ENCODE measurements at places on chromosomes 5 and 9.
A peak's percentile ranks its signal among the peaks of the same experiment; 100 is the strongest.

- no peak for DNase-seq
Measured at GRCh38 chr5:176944268-176944667, 45.1 kb upstream of the HK3 start.

DNA sequence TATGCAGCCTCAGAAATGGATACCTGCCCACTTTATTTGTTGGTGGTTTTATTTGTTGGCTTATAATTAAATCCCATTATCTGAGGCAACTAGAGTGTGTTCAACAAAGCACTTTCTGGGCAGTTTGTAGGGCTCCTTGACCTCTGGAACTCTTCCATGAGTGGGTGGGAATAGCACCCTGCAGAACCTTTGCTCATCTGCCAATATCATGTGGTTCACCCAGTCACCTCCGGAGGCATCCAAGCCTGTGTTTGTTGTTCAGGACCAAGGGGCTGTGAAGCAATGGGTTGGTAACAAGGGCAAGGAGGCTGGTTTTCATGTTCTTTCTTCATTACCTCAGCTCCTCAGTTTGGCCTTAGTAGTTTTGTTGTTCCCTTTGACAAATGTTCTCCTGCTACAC, 314.0 kb downstream of the NDUFS4 start:
- DNase-seq, result peak; percentile 38

DNA sequence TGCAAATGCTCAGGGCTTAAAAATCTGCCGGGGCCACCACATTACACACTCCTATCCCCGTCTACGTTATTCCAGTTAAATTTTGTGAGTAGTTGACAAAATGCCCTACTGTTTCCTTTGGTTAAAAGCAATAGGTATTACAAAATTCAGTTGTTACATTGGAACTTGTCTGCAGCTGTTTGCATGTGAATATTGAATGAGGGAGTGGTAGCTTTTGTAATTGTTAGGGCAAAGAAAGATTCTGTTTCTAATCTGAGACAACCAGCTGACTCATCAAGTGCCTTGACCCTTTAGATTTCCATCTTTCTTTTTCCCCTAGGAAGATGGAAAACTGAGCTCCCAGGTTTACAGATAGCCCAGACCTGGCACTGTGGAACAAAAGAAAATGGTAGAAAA, 30.2 kb downstream of the MAML1 start:
- no peak for DNase-seq

DNA sequence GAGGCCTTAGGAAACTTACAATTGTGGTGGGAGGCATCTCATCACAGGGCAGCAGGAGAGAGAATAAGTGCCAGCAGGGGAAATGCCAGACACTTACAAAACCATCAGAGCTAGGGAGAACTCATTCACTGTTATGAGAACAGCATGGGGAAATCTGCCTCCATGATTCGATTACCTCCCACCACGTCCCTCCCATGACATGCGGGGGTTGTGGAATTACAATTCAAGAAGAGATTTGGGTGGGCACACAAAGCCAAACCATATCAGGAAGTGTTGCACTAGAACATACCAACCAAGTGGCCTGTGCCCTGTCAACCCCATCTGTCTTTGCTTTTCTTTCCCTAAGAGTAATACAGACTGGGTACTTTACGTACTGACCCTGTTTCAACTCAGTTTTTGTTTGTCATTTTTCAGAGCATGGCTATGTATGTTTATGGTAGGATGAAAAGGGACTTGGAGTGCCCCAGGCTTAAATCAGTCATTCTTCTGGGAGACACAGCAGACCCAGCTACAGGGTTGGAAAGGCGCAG, 58.3 kb upstream of the TGFBR1 start:
- DNase-seq, result peak; percentile 79

DNA sequence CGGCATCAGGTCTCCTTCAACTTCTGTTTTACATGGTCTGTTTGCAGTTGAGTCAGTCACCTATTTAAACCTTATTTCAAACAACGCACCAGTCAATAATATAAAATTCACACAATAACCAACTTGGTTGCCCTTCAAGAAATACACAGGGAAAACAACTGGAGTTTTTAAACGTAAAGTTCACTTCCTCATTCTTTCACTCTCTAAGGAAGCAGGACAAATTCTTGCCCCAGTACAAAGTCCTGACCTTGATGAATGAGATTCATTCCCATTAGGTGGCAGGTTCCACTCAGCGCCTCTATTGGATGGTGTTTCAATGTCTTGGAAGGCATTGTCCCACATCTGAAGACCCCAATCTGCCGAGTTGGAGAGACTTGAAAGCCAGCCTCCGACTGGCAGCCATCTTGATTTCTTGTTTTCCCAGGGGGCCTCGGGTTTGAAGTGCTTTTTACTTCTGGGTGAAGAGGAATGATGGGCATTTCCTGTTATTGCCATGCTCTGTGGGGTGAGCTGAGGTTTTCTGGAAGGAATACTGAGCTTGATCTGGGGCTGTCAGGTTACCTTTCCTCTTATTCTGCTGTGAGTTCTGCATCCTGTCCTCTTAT, 105.0 kb downstream of the ACER2 start:
- no peak for DNase-seq

- DNase-seq, result no peak
Measured at GRCh38 chr9:76793784-76794431, 29.7 kb downstream of the PCA3 start.

DNA sequence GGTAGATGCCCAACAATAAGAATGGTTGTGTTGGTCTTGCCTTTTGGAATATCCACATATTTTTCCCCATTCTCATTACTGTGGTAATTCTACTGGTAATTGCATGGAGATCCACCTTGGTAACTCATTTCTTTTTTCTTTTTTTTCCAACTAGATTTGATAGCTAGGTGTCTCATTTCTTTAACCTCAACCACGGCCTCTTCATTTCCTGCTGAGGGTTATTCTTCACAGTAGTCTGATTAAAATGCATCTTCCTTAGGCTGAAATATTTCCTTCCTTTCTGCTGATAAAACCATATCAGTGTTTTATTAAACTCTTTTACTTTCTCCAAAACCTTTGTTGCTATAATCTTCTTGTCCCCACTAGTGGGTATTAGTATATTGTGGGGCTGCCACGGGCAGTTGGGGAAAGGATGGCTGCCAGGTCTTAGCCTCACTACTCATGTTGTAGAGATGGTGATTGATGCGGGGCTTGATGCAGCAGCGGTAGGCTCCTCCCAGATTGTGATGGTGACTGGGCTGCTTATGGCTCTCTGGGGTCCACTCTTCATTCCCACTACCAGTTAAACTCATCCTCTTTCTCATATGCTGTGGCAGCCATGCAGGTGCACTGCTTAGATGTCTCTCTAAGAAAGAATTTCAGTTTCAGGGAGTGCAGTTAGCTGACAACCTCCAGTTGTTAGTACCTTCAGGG, 35.9 kb downstream of the KIF2A start:
- no peak for DNase-seq

DNA sequence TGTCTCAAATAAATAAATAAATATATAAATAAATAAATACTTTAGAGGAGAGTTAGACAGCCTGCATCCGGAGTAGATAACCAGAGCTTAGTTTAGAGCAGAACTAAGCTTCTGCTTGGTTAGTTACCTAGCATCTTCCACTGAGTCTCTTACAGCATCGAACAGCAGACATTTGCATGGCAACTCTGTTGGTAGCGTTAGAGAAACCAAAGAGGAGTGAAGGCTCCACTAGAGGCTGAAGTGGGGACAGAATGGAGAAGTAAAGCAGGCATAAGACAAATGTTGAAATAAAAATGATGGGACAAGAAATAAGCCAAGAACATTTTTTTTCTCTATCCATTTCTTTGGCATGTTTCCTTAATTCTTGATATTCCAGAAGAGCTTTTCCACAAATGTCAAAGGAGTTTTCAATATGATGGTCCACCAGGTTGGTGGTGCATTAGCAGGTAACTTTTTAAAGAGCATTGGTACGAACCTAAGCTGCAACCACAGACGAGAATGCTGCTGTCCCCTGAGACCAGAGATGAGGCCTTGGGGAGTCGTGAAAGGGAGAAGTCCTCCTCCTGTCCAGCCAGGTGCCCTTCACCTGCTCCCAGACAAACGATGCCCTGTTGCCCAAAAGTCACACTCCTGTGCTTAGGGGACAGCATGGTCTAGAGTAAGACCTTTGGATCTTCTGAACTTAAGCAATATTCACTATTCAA, 438.3 kb downstream of the DIRAS2 start:
- no peak for DNase-seq

DNA sequence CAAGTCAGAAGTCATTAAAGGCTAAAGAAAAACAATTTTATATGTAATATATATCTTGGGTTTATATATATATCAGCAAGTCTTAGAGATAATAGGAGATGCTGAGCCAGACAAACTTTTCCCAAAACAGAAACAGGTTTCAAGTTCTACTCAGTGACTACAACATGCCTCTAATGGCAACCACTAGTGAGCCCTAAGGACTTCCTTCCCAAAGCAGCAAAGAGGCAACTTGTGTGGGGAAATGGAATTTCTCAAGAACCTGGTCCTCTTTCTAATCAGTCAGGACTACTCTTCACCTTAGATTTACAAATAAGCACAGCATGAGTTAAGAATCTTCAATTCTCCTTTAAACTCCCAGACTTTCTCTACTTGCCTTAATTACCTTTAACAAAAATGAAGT, 17.6 kb downstream of the RNF38 start:
- peak; percentile 49 for DNase-seq

- DNase-seq, result peak; percentile 42
Measured at GRCh38 chr5:132098151-132098594, 24.6 kb downstream of the CSF2 start.

DNA sequence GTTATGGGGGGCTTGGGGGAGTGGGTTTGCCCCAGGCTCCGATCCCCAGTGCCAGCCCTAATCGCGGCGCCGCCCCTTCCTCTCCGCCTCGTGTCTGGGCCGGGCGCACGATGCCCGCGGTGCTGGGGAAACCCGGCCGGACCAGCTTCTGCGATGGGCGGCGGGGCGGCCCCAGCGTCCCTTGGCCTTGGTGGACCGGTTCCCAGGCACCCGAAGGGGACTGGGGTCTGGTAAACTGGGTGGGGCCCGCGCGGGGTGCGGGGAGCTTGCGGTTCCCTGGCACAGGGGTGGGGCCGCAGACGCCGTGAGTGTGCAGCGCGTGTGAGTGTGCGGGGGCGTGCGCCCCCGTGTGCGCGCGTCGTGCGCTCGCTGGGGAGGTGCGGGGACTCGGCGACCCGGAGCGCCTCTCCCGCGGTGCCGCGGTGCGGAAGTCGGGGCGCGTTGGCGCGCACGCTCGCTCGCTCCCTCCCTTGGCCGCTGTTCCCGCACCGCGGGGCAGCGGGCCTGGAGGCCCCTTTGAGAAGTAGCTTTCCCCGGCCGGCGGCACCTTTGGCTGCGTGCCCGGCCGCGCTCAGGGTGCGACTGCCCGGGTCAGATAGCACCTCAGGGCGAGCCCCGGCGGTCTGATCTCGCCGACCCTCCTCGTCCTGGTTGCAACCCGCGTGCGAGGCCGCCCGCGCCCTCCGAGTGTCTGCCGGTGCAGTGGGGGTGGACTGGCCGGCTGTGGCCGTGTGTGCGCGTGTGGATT, 568 bp downstream of the MACIR start:
- peak; percentile 35 for DNase-seq

- peak; percentile 78 for DNase-seq
Measured at GRCh38 chr9:112496074-112496722, 9.6 kb downstream of the KIAA1958 start.

DNA sequence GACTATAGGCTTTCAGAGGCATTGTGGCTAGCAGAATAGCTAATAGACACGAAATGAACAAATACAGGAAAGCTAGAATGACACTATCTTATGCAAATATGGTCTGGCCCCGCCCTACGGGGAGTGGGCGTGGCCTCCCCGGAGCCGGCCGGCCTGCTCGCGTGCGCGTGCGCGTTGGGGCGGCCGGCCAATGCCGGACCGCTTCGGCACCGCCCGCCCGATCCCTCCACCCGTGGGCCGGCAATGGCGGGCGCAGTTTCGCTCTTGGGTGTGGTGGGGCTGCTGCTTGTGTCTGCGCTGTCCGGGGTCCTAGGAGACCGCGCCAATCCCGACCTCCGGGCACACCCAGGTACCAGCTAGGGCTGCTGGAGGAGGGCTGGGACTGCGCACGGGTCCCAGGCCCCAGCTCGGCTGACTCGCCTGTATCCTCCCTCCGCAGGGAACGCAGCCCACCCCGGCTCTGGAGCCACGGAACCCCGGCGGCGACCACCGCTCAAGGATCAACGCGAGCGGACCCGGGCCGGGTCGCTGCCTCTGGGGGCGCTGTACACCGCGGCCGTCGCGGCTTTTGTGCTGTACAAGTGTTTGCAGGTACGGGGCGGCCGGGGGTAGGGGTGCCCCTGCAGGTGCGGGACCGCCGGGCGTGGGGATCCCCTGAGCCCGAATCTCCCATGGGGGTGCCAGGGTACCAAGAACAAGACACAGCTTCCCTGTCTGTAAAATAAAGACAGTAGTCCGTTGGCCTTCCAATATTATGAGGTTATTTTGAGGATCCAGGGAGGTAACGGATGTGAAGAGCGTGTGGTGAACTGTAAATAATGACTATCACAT, at the start of gene CCDC107:
Gene CCDC107 (plus strand): TSS at position 156 of the 831 bp plus-strand sequence. CDS start 88 bp downstream, at position 244.
- peak; percentile 92 for DNase-seq

- DNase-seq, result peak; percentile 94
Measured at GRCh38 chr5:97183100-97183929, at the start of gene RIOK2. Gene RIOK2 (minus strand): TSS chr5:97183247. CDS start chr5:97183191, 56 bp downstream.

DNA sequence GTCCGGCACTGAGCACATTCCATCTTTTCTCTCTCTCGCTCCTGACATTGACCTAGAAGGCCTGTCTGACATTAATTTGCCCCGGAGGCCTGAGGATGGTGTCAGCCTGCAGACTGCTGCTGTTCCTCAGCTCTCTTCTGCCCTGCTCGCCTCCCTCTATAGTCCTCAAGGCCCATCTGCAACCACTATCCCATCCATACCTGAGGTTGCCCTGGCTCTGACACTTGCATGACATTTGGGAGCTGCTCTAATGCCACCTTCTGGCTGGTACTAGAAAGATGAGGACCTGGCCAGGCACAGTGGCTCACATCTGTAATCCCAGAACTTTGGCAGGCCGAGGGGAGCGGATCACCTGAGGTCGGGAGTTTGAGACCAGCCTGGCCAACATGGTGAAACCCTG, 38.6 kb upstream of the GGTA1 start:
- no peak for DNase-seq

DNA sequence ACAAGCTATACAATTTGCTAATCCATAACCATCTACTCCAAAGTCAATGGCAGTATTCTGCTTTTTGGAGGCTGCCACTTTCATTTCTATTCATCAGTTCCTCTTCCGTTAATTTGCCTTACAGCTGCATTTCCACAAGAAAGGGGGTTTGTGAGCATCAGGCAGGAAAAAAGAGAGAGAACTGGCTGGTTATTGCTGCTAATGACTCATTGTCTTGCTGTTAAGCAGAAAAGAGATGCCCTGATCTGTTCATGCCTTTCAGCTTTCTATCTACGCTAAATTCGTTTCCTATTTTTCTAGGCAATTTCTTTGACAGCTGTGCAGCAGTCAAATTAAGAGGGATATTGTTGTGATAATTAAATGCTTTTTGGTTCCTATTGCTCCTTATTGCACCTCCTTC, 65.9 kb upstream of the GNAQ start:
- DNase-seq, result peak; percentile 79

DNA sequence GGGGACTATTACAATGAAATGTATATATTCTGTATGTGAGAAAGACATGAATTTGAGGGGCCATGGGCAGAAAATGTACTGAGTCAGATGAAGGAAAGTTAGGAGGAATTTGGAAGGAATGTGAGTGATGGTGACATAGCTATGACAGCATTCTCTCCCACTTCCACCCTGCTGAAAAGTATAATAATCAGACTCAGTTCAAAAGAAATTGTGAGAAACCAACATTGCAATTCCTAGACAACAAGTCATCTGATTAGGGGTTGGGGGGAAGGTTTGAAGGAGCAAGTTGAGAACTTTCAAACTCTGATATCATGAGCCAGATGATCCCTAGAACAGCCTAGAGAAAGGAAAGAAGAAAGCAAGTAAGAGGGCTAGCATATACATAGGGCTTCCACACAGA, 370.6 kb downstream of the DMRTA1 start:
- DNase-seq, result no peak

GRCh38 chr5:94893412-94894135, 275.1 kb downstream of the SLF1 start:
- no peak for DNase-seq
